Stimulated activated CD4-positive, alpha-beta T cell treated with anti-CD3 and anti-CD28 coated beads, TNF-alpha, amount 100 ng/mL, for 1 hour (primary cell): ENCODE measurements at places on chromosomes 3 and 15.

- no peak for DNase-seq
Observed at GRCh38 chr15:76155731-76156130, 95.9 kb downstream of the TMEM266 start.

DNA sequence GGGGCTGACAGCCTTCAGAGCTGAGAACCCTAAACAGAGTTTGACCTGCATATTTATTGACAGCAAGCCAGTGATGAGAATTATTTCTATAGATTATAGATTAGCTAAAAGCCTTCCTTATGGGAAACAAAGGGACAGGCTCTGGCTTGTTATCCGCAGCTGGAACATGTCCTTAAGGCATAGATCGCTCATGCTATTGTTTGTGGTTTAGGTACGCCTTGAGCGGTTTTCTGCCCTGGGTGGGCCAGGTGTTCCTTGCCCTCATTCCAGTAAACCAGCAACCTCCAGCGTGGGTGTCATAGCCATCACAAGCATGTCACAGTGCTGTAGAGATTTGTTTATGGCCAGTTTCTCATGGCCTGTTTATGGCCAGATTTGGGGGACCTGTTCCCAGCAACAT, 10.2 kb upstream of the FAH start:
- DNase-seq, result no peak

DNA sequence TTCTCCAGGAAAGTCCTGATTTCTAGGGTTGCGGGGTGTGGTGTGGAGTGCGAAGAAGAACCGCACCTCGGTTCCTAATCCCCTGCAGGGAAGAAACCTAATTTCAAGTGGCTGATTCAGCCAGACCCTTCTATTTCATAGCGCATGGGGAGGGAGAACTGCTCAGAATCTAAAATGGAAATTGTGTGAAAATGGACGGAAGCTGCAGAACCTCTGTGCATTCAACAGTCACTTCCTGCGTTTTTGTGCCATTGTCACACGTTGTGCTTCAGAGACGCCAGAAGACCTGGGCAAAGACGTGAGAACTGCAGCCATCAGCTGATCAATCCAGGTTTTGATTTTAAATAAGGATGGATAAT, 1.2 kb downstream of the SIDT1 start:
- no peak for DNase-seq

DNA sequence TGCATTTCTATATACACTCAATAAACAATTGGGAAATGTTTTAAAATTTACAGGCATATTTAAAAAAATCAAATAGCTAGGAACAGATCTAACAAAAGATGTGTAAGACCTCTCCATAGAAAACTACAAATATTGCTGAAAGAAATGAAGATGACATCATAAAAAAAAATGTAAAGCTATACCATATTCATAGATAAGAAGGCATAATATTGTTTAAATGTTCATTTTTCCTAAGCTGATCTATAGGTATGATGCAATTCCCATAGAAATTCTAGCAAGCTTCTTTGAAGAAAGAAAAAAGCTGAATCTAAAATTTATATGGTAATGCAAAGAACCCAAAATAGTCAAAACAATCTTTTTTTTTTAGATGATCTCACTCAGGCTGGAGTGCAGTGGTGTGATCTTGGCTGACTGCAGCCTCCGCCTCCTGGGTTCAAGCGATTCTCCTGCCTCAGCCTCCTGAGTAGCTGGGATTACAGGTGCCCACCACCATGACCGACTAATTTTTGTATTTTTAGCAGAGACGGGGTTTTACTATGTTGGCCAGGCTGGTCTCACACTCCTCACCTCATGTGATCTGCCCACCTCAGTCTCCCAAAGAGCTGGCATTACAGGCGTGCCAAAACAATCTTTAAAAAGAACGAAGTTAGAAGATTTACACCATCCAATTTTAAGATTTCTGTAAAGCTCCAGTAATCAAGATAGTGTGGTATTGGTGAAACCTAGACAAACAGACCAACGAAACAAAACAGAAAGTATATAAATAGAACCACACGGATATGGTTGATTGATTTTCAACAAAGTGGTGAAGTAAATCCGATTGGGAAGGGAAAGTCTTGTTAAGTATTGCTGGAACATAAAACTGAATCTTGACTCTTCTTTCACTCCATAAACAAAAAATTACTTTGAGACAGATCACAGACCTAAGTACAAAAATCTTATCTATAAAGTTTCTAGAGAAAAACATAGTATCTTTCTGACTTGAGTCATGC, 6.3 kb upstream of the BHLHE40 start:
- DNase-seq, result no peak

DNA sequence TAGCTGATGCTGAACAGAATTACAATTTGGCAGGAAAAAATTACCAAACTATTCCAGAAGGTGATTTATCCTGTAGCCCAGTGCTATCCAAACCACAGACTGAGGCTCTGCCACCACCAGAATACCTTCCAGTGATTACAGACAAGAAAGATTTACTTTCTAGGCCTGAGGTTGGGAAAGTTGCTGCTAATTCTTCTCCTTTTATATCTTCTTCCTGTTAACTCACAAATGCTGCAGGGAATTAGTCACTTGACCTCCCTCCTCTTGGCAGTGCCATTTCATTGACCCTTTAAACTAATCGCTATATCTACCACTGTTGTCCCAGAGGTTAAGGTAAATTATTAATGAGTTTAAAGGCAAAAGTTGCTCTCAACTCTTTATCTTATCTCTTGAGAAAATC, 118.4 kb downstream of the CTNNB1 start:
- no peak for DNase-seq

- DNase-seq, result no peak
Observed at GRCh38 chr3:129261894-129262293, 12.5 kb downstream of the COPG1 start.

GRCh38 chr3:25907081-25907480, 117.2 kb downstream of the OXSM start:
- no peak for DNase-seq

- DNase-seq, result no peak
Observed at GRCh38 chr3:139572847-139573672, 33.5 kb upstream of the RBP1 start.

DNA sequence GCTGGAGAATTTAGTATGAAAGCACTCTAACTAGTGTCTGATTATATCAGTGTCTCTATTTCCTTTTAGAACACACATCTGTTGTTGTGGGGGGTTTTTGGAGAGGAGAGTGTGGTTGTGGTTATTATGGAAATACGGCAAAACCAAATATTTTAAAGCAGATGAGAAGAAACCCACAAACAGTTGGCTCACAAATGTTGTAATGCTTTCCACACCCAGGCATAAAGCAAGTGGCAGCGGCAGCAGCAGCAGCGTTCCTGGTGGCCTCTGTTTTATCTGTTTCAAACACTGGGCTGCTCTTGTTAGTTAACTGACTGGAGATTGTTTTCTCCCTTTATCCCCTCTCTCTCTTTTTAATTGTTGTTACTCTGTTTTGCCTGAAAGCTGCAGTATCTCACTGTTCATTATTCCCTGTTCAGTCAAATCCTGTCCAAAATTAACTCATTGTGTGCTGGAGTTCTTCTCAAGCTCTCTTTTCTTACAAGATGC, 1045.5 kb upstream of the NR2F2 start:
- no peak for DNase-seq

- DNase-seq, result no peak
Observed at GRCh38 chr3:181176601-181177000, 187.1 kb upstream of the DNAJC19 start.

DNA sequence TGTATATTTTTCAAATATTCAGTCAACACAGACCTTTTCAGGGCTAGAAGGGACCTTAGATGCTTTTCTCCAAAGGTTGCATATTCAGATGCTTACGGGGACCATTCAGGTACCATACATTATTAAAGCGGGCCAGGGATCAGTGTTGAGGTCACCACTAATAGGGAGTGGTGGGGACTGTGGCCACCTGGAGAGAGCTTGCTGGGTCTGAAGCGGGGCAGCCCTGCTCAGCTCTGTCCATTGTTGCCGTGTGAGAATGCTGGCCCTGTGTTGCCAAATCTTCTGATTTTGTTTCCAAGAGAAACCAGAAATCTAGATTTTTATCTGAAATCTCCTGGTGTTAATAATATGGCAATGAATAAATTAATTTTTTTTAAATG, 23.7 kb downstream of the ABHD2 start:
- no peak for DNase-seq

- no peak for DNase-seq
Observed at GRCh38 chr3:153752405-153753027, 368.7 kb upstream of the ARHGEF26 start.

DNA sequence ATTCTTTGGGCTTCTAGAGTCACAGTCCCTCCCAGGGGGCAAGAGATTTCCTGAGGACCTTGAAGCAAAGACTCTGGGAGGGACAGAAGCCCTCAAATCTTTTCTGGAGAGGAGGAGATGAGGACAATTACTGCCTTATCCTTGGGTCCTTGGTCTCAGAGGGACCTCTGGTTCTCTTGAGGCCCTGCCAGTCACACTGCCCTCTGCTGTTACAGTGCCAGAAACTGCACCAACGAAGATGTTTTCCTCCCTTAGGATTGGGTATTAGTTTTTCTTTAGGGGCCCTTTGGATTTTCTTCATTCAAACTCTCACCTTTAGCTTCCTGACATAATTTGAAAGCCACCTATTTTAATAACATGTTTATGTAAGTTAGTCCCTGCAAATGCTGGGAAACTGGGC, 58.2 kb upstream of the SCN5A start:
- no peak for DNase-seq

DNA sequence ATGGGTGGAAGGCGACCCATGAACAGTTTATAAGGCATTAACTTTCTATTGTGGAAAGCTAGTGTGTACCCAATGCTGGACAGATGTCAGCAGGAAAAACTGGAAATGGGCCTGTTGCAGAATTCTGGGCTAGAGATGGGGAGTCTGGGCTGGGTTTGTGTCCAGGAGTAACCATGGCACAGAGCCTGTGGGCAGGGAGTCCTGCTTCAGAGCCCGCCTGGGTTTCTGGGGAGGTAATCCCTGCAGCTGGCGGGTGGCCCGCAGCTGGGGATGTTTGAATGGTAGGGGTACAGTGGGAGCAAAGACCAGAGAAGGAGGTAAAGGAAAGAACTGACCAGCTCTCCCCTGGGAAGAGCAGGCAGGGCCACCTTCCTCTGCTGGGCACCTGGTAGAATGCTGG, 25.7 kb downstream of the ACAA1 start:
- DNase-seq, result no peak

- DNase-seq, result no peak
Observed at GRCh38 chr3:197913641-197914380, 36.2 kb upstream of the RPL35A start.
